GM12891 (cell line): ENCODE measurements at places on chromosomes 5 and 9.

- DNase-seq, result no peak
These were observed 28.7 kb downstream of the TAF1L start for GRCh38 chr9:32606811-32607210.

DNA sequence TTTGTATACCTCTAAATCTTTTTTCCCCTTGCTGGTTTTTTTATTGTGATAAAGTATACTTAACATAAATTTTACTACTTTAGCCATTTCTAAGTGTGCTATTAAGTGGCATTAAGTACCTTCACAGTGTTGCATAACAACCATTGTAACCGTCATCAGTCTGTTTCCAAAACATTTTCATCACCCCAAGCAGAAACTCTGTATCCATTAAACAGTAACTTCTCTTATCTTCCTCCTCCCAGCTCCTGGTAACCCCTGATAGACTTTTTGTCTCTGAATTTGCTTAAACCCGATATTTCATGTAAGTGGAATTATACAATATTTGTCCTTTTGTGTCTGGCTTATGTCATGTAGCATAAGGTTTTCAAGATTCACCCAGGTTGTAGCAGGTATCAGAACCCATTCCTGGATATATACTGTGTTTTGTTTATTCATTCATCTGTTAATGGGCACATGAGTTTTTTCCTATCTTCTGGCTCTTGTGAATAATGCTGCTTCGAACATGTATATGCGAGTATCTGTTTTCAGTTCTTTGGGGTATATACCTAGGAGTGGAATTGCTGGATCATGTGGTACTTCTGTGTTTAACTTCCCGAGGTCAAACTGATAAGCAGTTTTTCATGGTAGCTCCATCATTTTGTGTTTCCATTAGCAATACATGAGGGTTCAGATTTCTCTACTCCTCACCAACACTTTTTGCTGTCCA lies 66.4 kb downstream of the EHMT1 start:
- DNase-seq, result no peak

DNA sequence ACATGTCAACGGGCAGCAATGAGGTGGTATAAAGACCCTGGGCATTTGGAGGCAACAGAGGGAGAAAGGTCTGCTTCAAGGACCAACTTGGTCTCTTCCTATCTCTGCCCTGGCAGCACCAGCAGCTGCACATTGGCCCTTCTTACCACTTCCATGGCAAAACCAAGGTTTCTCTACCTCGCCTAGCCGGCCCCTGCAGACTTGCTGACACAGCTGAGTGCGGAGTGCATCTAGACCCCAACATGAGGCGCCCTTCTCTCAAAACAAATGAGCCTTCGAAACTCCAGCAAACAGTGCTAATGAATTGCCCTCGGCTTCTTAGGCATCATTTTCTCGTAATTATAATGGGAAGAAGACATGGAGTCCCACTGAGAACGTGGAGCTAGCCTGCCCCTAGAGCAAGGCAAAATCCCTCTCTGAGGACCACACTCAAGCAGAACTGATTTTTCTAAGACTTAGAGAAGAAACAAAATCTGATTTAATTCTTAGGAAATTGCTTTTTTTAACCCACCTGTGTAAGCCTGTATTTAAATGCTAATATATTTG lies 42.1 kb downstream of the KCNMB1 start:
- DNase-seq, result no peak

DNA sequence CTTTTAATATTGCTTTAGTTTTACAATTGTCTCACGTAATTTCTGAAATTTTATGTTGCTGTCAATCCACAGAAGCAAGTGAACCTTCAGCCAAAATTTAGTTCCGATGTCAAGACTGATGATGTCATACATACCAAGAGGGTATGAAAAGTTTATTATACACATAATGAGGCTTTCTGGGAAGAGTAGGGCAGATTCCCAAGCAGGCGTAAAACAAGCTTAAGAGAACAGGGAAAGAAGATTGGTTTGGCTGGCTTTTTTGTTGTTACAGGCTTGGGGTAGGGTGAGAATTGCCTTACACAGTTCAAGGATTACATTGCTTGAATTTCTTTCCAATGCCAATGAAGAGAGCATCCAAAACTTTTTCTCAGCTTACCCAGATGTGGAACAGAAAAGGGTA lies 1962.9 kb upstream of the CDH6 start:
- DNase-seq, result no peak

DNA sequence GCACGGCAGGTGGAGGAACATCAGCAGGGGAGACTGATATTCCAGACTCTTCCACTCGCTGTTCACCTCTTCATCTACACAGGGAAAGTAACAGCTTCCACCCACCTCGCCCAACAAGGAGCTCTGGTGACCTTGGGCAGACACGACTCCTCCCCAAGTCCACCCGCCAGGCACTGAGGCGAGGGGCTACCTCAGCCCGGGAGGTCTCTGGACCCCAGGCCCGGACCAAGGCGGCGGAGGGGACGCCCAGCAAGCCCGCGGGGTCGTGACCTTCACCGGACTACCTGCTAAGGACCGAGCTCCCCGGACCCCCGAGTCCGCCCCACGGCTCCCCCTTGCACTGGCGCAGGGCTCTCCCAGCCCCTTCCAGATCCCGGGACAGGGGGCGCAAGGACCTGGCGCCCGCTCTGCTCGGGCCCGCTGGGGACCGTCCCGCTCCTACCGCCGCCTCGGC lies 70.2 kb upstream of the LPCAT1 start:
- DNase-seq, result peak; percentile 26

DNA sequence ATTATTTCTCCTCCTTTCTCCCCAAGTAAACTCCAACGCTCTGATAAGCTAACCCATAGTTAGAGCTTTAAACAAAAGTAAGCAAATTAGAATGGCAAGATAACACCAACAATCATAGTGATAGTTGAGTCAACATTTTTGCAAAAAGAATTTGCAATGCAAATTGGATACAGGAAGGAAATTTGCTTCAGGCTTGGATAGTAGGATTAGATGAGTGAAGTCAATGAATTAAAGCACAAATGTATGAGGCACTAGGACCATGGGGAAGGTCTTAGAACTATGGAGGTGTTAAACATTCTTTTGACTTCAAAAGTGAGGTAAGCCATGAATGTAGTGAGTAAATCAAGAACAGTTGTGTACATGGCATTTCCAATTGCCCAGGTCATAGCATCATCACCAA lies 289.8 kb upstream of the GRAMD2B start:
- DNase-seq, result no peak

GRCh38 chr5:16727755-16728325 lies 111.0 kb upstream of the RETREG1 start:
- no peak for DNase-seq

- DNase-seq, result no peak
These were observed 116.0 kb downstream of the ZNF354C start for GRCh38 chr5:179176166-179176565.

DNA sequence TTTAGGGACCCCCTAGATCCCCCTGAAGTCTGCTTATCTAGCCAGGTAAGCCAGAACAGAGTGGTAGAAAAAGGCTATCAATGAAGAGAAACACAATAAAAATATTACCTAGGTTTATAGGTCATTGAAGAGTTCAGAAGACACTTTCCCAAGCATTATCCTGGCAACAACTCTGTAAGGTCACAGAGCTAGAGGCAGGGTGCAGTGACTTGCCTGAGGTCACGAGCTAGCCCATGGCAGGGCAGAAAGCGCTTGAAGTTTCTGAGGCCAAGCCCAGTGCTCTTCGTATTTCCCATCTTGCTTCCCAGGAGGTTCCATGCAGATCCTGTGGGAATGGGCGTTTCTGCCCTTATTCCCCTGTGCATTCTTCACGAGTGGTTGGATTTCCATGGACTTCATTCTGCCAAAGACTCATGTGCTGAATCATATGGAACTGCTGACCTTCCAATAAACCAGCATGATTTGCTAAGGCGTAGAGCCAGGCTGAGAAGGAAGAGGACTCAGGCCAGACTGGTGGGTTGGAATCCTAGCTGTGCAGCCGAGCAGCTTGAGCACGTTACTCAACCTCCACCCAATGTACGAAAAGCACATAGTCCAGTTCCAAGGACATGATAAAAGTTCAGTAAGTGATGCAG lies 22.1 kb downstream of the TRMO start:
- no peak for DNase-seq

DNA sequence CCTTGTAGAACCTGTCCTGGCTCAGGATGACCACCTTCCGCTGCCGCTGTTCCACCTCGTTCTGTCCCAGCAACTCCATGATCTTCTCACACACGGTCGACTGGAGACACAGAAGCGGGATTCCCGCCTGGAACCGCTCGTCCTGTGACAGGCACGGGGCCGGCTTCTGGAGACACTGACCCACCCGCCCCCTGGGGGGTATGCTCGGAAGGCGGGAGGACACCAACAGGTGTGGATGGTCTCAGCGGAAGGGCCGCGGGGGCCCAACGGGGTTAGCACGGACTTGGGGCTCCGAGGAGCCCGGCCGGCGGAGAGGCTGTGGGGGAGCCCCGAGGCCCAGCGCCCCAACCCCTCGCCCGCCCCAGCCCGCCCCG lies 530 bp downstream of the UCK1 start:
- peak; percentile 64 for DNase-seq

DNA sequence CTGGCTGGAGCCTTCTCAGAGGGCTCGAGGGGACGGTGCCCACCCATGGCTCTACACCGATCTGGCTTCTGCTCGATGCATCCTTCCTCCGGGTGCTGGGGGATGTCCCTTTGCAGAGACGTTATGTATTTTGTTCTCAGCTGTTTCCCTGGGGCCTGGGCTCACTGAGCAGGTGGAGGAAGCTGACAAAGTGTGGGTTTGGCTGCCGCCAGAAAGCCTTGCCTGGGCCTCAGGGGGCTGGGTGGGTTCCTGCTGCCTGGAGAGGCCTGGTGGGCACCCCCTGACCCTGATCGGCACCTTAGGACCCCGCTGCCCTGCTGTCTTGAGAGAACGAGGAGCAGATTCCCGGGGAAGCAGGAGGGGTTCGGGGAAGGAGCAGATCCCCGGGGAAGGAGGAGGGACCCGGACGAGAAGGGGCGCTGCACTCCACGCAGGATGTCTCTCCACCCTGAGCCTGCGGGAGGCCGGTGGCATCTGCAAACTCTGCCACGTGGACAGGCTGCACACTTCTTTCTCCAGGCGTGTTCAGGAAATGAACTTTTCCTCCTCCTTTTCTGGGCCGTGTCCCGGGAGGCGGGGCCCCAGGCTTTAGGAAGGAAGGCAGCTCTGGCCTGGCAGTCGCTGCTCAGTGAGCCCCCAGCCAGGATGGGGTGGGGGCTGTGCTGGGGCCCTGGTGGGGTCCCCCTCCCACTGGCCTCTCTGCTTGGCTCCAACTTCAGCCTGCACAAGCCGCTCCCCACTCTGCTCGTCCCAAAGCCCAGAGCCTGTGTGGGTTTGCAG lies 148.9 kb downstream of the RXRA start:
- no peak for DNase-seq

GRCh38 chr9:1296331-1296730 lies 246.2 kb downstream of the DMRT2 start:
- DNase-seq, result no peak

GRCh38 chr5:4630031-4630430 lies 510.1 kb upstream of the ADAMTS16 start:
- no peak for DNase-seq

DNA sequence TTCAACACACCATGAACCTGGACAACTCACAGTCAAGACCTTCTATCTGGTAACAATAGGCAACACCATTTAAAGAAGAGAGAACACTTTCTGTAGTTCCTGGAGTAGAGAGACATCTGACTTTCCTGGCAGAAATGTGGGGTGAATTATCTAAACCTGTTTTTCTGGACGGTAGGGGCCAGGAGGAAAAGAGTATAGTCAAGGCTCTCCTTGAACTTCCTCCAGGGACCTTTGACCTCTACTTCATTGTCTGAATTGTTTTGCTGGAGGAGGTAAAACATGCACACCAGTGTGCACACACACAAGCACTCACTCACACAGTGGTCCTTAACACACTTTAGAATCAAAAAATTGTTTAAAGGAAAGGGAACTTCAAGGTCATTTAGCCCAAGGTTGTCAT lies 13.2 kb downstream of the S100Z start:
- DNase-seq, result no peak

- DNase-seq, result no peak
These were observed 25.7 kb downstream of the DRD1 start for GRCh38 chr5:175418251-175418650.

GRCh38 chr5:142013734-142014521 lies 1.1 kb upstream of the GNPDA1 start:
- no peak for DNase-seq

- no peak for DNase-seq
These were observed 7.3 kb downstream of the GPBP1 start for GRCh38 chr5:57181154-57181553.

- DNase-seq, result no peak
These were observed 23.4 kb upstream of the MACROH2A1 start for GRCh38 chr5:135422419-135422818.

DNA sequence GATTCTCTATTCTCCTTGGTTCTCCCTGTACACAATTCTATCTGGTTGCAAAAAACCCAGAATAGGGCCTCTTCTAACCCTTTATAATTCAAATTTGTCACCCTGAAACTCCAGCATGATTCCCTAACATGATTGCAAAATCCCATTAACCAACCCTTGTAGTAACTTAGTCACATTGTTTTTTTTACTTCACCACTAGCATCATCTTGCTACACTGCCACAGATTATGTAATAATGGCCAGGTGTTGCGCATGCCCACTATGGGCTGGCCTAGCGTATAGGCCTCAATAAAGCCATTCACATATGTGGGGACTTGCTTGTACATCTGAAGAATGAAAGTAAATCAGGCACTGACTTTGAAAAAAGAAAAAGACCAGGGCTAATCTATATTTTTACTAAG lies 25.7 kb downstream of the FAM170A start:
- DNase-seq, result no peak

- no peak for DNase-seq
These were observed 125.9 kb downstream of the PHF2 start for GRCh38 chr9:93702261-93702660.
